ENCODE measurements at places on chromosomes 6 and 20.

DNA sequence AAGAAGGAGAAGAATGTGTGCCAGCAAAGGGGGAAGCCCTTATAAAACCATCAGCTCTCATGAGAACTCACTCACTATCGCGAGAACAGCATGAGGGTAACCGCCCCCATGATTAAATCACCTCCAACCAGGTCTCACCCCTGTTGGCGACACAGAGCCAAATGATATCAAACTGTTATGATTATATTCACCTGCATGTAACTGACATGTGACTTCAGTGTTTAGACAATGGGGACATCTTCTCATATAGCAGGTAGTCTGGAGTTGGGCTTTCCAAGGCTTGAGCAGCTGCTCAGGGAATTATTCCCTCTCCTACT lies 115.2 kb downstream of the SASH1 start:
- DNase-seq, result no peak

DNA sequence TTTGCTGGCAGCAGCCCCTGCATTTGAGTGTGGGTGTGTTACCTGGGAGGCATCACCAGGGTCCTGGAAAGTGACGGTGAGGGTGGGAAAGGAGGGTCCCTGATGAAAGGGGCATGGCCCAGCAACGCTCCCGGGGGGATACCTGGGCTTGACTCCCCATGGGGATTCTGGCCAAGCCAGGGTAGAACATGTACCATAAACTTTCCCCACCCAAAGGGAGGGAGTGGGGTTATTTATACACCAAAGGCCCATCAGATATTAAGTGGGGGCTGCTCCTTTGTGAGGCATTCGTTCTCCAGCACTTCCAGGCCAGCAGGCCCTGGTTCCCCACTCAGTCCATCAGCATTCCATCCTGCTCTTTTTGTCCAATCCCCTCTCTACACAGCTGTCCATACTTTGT lies 20.6 kb upstream of the CCR6 start:
- no peak for DNase-seq

DNA sequence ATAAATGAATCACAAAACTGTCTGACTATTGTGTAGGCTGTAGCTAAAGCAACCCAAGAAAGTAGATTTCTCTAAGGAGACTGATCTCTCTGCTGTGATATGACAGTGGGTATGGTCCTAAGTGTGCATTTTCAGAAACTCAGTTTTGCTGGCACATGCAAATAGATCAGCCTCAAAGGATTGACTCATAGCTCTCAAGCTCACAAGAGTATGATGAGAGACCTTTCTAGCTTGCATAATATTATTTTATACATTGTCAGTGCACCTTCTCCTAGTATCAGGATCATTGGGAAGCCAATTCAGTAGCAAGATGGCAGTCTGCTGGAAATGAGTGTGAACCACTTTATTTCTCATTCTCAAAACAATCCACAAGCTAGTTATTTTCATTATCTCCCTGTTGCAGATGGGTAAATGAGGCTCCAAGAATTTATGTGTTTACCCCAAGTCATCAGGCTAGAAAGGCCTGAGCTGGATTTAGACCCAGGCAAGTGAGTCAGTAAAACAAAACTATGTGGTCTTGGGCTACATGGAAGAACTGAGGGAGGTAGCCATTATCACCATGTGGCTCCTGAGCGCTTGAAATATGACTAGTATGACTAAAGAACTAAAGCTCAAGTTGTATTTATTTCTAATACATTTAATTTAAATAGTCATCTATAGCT lies 27.9 kb upstream of the PLCB4 start:
- DNase-seq, result peak; percentile 81

DNA sequence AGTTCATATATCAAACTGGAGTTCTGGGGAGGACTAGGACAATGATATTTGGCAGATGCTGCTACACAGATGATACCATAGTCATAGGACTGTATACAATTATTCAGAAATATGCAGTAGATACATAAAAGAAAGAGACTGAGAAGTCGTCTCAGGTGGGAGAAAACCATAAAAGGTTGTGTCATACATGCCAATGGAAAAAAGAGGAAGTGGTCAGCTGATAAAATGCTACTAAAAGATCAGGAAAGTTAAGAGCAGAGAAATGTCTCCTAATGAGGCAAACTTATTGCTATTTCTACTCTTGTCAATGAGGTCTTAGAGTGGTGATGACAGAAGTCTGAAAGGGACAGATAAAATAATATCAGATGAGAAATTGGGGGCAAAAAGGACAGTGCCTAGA lies 407.6 kb downstream of the COL12A1 start:
- peak; percentile 4 for DNase-seq

DNA sequence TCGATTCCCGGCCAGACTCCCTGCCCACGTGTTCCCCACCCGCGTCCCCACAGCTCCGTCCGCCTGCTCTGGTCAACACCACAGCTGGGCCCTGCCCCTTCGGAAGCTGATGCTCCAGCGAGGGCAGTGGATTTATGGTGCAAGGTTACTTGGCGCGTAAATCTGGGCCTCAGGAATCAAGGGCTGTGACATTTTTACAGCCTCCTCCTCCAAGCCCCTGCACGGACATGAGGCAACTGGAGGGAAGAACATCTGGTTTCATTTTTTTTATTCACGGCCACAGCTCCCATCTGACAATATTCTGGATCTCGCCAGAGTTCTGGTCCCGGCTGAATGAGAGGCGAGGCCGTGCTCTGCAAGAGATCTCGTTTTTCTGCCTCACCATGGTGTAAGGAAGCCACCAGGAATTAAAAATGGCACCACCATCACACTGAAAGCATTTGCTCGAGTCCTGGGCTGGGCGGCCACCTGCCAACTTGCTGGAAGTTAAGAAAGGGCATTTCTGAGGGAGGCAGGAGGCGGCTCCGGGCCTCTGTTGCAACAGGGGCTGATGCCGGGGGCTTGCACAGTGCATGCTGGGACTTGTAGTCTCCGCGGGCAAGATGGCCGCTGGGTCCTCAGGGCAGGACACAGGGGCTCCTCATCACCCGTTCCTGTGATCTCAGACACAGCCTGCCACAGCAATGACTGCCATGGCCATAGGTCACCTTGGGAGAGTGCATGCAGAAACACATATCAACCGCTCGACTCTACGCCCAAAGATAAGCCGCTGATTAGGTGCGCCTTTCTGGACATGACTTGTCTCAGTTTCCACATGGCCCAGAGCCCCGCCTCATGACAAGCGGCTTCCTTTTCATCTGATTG lies 148.5 kb downstream of the LY86 start:
- no peak for DNase-seq

DNA sequence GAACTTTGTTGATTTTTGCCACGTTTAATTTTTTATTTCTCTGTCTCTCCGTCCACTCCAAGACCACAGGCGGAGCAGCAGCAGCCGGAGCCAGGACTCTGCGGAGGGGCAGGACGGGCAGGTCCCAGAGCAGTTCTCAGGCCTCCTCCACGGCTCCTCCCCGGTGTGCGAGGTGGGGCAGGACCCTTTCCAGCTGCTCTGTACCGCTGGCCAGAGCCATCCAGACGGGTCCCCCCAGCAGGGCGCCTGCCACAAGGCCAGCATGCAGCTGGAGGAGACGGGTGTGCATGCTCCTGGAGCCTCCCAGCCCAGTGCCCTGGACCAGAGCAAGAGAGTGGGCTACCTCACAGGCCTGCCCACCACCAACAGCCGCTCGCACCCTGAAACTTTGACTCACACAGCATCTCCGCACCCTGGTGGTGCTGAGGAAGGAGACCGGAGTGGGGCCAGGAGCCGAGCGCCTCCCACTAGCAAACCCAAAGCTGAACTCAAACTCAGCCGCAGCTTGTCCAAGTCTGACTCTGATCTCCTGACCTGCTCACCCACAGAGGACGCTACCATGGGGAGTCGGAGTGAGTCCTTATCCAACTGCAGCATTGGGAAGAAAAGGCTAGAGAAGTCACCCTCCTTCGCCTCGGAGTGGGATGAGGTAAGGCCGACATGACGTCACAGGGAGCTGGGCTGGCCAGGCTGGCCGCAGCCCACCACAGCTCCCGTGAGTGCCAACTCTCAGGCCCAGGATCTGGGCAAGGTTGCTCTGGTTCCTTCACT lies 123.5 kb downstream of the TCP11 start:
- no peak for DNase-seq

DNA sequence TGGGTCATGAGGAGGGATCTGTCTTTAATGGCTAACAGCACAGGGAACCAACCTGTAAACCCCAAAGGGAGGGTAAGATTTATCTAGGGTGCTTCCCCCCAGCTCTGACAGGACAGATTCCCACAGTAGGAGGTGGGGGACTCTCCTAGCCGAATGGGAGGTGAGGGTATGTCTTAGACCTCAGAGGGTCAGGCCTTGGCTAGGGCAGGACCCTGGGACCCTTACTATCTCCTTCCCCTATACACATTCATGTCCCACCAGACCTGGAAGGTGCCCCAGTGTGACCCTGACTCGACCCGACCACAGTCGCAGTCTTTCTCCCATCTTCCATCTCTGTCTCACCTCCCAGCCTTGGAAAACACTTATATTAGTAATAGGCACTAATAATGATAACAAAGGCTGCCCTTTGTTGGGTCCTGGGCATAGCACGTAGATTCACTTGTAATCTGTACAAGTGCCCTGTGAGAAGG lies 36.8 kb downstream of the VEGFA start:
- DNase-seq, result no peak

All from M059J (cell line).